ENCODE measurements at places on chromosomes 3 and 15. TPM values are rescaled to one million over a fixed set of nuclear protein-coding genes. Genes with fewer than 3 reads are reported as not detected.

GRCh38 chr3:27730774-27731659 lies 8.9 kb upstream of the EOMES start:
- H3K36me3 ChIP-seq, result no peaks in the 10 kb centered on the region
- peaks cover 36% of the 10 kb centered on the region for H3K4me1 ChIP-seq
- no peak overlapping the region for H3K4me3 ChIP-seq
- DNase-seq, result no peak
- peaks cover 66% of the 10 kb centered on the region for H3K27me3 ChIP-seq

GRCh38 chr15:68574046-68574445 lies 4.7 kb upstream of the CORO2B start:
- H3K36me3 ChIP-seq, result no peaks in the 10 kb centered on the region
- DNase-seq, result no peak
- H3K27me3 ChIP-seq, result peaks cover 60% of the 10 kb centered on the region
- no peak overlapping the region for H3K4me3 ChIP-seq
- no peak overlapping the region for H3K27ac ChIP-seq

DNA sequence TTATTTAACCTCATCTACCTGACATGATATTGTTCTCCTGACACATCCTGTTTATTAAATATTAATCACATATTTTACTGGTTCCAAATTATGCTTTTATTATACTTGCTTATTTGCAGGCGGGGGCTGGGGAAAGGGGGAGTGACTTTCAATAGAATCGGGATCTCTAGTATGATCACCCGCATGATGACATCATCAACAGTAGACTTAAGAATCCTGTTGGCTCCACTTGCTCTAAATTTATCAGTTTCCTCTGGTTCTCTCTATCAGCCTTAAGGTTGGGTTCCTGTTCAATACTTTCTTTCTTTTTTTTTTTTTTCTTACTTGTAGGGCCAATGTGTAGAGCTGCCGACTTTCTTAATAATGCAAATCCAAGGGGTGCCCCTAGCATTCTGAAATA lies 317.5 kb downstream of the BCHE start:
- H3K27ac ChIP-seq, result no peak overlapping the region
- no peaks in the 10 kb centered on the region for H3K36me3 ChIP-seq
- no peaks in the 10 kb centered on the region for H3K4me1 ChIP-seq
- no peak for DNase-seq
- H3K4me3 ChIP-seq, result no peak overlapping the region

DNA sequence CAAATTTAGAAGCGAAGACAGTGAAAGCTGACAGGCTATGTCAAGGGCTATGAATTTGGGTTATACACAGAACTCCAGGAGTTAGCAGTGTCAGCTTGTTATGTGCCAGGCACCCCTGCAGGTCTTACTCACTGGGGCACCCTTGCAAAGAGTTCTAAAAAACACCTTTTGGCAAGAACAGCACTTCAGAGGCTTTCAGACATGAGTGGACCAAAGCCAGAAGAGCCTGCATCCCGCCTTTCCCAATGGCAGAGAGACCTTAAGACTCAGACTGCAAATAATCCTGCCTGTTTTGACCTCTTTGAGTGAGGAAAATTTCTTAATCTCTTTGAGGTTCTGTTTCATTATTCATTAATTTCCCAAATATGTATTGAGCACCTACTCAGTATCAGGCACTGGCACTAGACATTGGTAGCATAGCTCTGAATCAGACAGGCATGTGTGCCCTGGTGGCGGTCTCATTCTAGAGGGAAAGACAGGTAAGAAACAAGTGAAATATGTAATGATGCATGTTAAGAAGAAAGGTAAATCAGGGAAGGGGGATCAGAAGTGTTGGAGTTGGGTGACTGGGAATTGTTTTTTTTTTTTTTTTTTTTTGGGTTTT lies 280.0 kb downstream of the KBTBD8 start:
- H3K27me3 ChIP-seq, result peaks cover 2% of the 10 kb centered on the region
- no peak for DNase-seq
- H3K36me3 ChIP-seq, result no peaks in the 10 kb centered on the region
- H3K4me3 ChIP-seq, result no peak overlapping the region

ACP3 gene
- not detected for total RNA-seq

DNA sequence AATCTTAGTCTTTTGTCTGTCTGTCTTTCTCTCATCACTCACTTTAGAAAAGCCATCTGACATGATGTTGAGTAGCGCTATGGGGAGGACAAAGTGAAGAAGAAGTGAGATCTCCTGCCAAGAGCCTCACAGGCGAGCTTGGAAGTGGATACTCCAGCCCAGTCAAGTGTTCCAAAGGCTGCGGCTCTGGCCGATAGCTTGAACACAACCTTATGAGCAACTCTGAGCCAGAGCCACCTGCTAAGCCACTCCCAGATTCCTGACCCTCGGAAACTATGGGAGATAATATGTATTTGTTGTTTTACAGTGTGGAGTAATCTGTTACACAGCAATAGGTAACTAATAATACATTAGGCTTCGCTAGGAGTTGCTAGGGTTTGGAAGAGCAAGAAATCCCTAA lies 76.2 kb downstream of the MB21D2 start:
- no peaks in the 10 kb centered on the region for H3K27me3 ChIP-seq
- no peak for DNase-seq
- H3K27ac ChIP-seq, result no peak overlapping the region
- peaks cover 40% of the 10 kb centered on the region for H3K4me1 ChIP-seq
- peaks cover 17% of the 10 kb centered on the region for H3K36me3 ChIP-seq
- H3K4me3 ChIP-seq, result no peak overlapping the region
